ENCODE measurements at places on chromosomes 7 and 10.

- DNase-seq = peak; percentile 38
Observed at GRCh38 chr7:40546616-40547501, 412.1 kb downstream of the SUGCT start.

DNA sequence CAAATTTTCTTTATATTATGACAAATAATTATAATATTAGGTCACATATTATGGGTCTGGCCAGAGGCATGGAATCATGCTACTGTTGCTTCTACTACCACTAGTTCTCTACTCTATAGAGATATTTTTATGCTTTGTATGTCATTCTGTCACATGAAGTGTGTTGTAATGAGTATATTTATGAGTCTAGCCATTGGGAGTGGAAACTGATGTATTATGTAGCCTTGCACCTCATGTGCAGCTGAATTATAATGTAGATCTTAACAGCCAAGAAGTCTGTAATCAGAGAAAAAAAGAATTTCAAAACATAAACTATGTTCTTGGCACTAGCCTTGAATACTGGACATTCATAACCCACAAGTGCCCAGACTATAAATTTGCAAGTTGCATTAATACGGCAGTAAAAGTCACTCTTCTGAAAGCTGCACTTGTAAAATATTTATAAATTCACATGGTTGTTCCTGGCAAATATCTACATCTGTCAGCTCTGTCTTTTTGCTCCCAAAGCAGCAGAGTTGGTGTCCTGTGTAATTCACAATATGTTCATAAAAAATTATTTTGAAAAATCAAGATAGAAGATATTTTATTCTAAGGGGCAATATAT is 48.6 kb upstream of the SKAP2 start:
- no peak for DNase-seq

DNA sequence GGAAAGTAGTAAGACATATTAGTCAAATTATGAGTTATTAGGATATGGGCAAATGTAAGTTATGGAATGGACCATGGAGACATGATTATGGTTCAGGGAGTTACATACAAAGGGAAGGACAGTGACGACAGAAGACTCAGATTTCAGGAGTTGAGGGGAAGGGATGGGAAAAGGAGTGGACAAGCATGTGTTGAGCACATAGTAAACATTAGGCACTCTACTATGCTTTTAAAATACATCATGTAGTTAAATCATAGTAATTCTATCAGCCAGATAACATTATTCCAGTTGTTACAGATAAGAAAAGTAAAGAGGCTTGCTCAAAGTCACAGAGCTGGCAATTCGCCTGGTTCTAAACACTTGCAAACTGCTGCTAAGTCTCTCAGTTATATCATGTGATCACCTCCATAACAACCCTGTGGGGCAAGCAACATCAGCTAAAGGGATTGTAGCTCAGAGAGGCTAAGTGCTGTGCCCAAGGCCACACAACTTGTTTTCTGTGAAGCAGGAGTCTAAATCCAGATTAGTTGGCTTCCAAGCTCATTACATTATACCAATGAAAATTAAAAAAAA is 115.2 kb upstream of the MDFIC start:
- no peak for DNase-seq

DNA sequence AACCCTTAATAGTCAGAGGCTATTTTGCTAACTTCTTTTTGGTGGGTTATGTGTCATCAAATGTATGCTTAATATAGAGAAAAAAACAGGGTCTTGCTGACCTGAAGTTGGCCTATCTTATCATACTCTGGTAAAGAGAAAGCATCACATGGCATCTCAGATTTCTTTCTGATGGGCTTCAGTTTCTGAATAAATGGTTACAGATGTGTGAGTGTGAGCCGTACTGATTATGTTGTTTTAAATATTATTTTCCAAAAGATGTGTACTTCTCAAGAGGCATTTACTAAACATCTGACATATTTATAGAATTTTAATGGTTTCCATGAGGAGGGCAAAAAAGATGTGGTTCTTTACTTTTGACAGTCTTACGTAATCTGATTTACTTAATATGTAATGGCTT is 28.4 kb downstream of the BBS9 start:
- peak; percentile 20 for DNase-seq

GRCh38 chr10:34526186-34526585 is 288.9 kb downstream of the PARD3 start:
- no peak for DNase-seq

- no peak for DNase-seq
Observed at GRCh38 chr10:6505300-6505699, 74.8 kb downstream of the PRKCQ start.

DNA sequence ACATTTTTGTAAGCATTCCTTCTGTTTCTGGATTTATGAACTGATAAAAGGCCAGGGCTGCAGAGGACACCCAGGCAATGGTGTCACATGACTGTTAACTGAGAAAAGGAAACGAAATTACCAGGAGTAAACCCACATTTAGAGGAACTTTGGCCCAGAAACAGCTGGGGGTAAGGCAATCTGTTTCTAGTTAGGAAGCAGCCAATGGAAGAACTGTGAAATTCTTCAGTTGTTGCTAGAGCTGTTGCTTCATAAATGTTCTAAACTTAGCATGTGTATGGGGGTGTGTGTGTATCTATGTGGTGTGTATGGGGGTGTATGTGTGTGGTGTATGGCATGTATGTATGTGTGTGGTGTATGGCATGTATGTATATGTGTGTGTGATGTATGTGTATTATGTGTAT is 11.8 kb upstream of the PDCD4 start:
- DNase-seq = no peak

- no peak for DNase-seq
Observed at GRCh38 chr10:71567006-71567405, 152.6 kb downstream of the C10orf105 start.

DNA sequence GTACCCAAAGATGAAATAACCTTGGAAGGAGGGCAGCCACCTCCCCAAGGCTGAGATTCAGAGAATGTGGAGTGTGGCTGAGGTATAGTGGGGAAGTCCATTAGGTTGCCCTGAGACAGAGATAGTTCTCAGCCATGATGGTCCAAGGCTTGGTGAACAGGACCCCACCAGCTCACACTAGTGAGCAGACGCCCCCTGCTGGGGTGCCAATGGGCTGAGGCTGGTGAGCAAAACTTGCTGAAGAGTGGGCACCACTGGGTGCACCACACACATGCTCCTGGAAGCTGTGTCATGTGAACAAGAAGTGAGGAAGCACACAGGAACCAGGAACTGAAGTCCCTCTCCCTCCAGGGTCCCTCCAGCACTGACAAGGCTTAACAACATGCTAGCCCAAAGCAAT is 8.9 kb downstream of the FBXL13 start:
- DNase-seq = peak; percentile 33

DNA sequence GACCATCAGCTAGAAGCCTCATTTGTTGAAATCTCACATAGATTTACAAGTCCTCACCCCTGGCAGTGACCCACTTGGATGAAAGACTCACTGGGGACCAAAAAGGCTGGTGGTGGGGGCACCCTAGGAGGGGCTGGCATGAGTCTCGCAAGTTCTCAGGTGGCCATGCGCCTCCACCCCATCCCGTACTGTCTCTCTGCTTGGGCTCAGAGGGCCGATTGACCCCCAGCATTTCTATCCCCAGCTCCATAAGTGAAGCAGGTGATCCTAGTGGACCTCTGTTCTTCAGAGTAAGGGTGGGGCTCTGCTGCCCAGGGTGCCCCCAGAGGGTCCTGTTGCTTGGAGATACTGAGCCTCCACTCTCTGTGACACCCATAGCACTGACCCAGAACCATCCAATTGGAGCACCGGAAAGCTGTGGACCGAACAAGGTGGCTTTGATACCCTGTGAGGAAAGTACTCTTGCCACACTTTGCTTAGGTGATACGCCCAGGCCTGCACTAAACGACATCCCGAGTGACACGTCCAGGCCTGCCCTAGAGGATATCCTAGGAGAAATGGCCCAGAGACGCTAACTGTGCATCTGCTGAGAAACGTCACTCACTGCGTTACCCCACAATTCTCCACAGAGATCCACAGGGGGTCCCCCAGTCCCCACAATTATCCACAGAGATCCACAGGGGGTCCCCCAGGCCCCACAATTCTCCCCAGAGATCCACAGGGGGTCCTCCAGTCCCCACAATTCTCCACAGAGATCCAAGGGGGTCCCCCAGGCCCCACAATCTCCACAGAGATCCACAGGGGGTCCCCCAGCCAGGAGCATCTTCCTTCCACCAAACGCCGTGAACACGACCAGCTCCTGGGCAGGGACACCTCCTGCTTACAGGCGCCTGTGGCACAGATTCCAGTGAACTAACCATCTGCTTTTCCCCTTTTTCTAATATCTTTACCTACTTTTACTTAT is 262.9 kb downstream of the PTPRN2 start:
- DNase-seq = no peak

DNA sequence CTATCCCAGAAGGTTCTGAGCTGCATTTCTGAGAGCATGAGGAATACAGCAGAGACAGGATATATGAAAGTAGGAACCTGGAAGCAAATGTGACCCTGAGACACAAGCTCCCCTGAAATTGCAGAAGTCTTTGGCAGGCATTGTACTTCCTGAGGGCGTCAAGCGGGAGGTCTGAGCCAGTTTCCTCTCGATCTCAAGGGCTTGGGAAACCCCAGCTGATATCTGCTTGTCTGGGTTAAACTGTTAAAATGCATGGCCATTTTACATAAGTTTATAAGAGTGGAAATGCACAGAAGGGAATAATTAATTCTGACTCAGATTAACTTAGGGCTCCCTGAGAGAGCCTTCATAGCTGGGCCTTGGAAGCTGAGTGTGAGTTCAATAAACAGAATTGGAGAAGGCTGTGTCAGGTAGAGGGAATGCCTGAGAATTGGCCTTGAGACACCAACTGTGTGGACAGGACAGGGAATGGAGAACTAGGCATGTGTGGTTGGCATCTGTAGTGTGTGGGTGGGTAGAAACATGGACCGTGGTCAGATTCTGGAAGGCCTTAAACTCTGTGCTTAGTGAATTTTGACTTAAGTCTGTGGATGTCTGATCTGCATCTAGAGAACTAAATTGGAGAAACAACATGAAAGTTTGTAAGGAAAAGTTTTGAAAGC is 53.3 kb downstream of the WIPF3 start:
- no peak for DNase-seq

DNA sequence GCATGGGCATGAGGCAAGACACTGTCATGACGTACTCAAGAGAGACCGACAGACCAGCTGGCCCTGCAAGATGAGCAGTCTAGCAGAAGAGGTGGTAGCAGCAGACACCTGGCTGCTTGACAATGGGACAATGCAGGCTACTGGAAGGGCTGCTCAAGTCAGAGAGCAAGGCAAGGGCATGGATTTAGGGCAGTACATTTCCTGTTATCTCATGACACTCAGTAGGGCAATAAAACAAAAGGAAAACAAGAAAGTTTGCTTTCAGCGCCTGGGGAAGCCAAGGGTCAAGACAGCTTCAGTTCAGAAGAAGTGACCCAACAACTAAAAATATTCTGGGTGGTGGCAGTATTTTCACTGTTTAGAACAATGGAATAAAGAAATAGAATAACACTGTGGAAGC is 331.8 kb upstream of the PHYHIPL start:
- no peak for DNase-seq

DNA sequence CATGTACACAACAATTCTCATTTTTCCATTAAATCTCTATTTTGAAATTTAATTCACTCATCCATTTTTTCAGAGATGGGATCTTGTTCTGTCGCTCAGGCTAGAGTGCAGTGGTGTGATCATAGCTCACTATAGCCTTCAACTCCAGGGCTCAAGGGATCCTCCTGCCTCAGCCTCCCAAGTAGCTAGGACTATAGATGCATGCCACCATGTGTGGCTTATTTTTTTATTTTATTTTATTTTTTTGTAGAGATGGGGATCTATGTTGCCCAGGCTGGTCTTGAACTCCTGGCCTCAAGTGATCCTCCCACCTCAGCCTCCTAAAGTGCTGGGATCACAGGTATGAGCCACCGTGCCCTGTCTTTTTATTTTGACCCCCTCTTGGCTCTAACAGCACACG is 203.8 kb upstream of the KLF14 start:
- no peak for DNase-seq

GRCh38 chr7:92698237-92698841 is 108.1 kb upstream of the FAM133B start:
- DNase-seq = no peak

DNA sequence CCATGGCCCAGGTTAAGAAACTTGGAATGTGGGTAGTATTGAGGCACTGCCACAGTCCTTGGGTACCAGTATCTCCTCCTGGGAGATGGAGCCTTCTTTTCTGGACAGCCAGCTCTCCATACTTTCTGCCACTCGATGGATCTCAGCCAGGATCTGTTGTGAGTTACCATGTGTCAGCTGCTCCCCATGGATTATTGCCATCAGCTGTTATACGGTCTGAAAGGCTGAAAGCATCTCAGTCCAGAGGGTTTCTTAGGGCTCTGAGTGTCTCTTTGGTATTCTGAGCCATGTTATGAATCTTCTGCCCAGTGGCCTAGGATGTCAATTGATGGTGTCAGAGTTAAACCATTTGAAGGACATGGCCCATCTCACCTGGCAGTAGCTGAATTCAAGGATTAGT is 197.5 kb downstream of the C7orf25 start:
- no peak for DNase-seq

GRCh38 chr10:85045046-85045445 is 716.7 kb downstream of the CCSER2 start:
- DNase-seq = no peak

DNA sequence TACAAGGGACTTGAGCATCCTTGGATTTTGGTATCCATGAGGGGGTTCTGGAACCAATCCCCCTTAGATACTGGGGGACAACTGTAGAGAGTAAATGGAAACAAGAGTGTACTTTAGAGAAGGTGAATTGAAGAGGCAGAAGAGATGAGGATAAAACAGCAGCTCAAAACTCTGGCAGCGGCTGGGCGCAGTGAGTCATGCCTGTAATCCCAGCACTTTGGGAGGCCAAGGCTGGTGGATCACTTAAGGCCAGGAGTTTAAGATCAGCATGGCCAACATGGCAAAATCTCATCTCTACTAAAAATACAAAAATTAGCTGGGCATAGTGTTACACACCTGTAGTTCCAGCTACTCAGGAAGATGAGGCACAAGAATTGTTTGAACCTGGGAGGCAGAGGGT is 218.7 kb downstream of the GALNT17 start:
- no peak for DNase-seq

DNA sequence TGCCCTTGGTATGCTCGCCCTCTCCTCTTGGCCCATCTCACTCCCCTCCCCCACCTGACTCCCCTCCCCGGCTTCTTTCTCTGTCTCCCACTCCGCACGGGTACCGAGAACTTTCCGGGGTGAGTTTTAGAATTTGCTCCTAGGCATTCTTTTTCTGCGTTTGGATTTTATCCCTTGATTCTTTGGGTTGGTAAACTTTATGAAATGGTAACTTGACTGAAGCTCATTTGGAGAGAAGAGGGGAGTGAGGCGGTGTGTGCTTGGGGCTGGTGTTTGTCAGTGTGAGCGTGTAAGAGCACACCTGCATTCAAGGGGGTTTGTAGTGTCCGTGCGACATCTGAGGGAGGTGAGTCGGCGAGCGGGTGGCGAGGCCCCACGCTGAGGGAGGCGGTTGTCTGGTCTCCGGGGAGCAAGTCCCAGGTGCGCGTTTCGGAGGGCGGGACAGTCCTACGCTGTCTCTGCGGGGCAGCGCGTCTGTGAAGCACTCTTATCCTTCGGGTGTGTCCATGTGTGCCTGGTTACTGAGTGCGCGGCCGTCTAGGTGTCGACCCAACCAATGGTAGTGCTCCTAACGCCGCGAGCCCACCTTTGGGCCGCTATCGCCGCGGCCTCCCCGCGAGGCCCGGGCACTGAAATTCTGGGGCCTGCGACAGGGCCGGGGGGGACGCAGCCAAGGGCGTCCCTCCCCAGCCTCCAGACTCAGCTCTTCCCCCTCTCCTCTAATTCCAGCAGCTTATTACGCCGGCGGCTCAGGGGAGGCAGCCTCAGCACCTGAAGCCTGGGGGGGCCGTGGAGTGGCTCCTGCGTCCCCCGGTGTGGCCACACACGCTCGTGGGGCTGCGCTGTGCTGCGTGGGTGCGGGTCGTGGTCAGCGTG is 2.6 kb upstream of the ZNF503 start:
- DNase-seq = peak; percentile 58
